AG04449 (cell line): ENCODE measurements at places on chromosomes 5 and 9.

DNA sequence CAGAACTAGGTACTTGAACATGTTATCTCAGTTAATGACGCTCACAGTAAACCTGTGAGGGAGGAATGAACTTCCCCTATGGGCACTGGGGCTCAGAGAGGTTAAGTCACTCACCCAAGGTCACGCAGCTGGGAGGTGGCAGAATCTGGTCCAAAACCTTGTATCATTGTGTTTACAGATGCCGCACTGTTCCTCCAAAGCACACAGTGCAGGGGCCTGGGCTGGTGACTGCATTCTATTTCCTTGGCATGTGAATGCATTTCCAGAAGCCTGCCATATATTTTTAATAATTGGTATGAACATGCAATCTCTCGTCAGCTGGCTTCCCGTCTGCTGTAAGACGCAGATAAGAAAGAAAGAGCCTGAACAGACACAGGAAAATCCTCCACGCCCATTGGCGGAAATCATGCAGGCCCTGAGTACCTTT lies 77.0 kb upstream of the TBC1D2 start:
- no peak for DNase-seq

DNA sequence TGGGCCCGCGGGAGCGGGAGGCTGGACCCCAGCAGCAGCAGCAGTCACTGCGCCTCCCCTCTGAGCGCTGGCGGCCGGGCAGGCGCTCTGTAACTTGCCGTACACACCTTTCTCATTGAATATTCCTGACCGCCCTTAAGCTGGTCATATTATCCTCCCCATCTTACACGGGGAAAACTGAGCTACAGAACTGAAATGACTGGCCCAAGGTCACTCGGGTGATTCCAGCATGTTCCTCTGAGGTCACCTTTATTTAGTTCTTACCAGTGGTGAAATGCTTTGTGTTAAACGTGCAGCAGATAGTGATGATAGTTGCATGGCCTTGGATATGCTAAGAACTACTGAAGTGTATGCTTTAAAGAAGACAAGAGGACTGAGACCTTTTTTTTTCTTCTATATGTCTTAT lies 607 bp downstream of the UQCRQ start:
- no peak for DNase-seq

GRCh38 chr9:136975644-136976043 lies 1.7 kb upstream of the PTGDS start:
- DNase-seq, result no peak

DNA sequence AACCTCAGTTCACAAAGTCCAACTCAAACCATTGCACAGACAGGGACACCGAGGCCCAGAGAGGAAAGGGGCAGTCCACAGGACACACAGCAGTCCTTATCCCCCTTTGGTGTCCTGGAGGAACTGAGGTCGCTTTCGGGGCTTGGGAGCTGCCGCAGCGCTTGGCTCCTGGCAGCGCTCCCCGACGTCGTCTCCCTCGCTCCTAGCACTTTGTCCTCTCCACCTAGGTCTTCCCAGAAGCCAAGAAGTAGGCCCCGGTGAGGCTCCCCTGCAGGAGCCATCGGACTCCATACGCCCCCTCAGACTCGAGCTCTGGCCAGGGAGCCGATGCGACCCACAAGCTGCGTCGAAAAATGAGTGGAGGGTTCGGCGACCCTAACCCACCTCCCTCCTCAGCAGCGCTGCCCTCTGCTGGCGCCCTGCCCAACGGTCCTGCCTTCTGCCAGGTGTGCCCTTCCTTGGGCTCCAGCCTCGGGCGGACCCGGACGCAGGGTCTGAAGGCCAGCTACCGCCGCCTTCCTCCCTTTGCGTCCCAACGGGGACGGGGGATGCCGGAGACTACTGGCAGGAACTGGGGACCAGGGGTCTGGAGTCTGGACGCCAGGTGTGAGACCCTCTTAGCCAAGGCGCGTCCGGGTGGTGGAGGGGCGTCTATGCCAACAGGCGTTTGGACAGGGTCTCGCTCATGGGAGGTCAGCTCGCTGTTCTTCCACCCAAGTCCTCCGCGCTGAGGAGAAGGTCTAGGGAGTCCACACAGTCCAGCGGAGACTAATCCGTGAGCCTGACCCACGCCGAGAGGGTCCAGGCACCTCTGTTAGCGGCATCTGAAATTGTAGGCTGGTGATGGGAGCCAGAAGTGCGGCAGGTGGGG lies 2.1 kb upstream of the PRDM12 start:
- DNase-seq, result no peak

- DNase-seq, result no peak
These were observed 4.5 kb upstream of the SEMA6A start for GRCh38 chr5:116579144-116579543.

DNA sequence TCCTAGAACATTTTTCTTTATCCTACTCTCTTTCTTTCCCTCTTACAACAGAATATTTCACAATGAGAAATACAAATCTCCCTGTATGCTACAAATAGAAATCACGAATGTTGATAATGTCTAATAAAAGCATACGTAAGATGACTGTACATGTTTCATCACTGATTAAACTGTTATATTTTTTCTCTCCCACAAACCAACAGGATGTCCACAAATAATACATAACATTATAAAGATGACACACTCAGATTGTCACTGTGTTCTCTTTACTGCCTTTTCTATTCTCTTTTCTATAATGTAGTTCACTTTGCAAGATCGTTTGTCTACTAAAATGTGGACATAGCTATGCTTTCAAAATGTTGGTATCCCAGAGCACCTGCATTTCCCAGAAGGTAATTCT lies 90.7 kb upstream of the PARP8 start:
- DNase-seq, result no peak

- no peak for DNase-seq
These were observed 33.1 kb upstream of the HTR4 start for GRCh38 chr5:148687427-148687826.

GRCh38 chr5:27523629-27524028 lies 485.2 kb upstream of the CDH9 start:
- no peak for DNase-seq

DNA sequence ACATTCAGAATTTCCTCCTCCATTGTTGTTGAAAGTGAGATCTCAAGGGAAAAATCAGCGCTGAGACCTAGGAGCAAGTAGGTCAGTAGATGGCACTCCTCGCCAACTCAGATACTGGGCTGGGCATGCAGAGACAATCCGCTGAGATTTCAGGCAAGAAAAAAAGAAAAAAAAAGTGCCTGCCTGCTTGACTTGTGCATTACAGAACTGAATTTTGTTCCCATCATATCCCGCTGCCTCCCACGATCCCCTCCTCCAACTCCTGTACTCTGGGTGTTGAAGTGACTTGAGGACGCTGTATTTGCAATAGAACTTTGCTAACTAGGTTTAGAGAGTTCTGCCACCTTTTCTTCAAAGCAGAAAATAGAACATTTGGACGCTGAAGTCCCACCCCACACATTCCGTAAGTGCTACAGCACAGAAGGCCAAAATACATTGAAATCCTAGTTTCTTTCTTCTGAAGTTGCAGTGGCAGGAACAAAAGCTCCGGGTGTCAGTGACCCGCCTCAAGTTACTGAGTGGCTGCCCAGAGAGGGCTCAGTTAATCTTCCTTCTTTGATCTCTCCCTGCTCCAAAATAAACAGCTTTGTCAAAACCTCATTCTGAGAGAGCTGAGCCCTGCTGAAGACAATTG lies 265.8 kb downstream of the MLLT3 start:
- DNase-seq, result peak; percentile 53

DNA sequence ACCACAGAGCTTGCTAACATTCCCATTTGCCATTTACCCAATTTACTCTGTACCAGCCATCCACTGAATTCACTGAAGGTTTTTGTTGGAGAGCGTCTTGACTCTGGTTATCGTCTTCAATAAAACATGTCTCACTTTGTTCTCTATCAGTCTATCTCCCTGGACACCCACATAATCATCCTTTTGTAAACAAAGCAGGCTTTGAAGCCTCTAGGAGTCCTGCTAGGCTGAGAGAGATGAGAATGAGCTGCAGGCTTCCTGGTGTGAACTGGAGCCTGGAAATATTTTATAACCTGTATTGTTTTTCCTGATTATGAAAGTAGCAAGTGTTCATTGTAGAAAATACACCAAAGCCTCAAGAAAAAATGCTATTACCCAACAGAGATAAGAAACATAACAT lies 140.6 kb upstream of the ZNF366 start:
- no peak for DNase-seq

GRCh38 chr5:73119451-73120157 lies 771 bp upstream of the TMEM171 start:
- DNase-seq, result no peak

DNA sequence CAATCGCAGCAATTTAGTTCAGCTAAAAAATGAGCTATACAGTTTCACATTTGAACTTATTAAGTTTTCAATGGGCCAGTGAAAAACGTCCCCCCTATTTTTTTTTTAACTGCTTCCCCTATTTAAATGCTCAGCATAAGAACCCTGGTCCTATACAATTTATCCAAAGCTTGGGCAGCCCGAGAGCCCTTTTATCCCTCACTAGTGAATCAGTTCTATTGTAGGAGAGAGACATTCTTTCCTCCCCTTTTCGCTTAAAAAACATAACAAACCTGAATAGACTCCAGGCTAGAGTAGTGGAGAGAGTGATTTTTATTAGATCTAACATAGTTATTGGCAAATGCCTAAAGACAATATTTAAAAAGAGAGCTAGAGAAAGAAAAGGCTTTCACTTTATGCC lies 1.4 kb downstream of the LIX1 start:
- no peak for DNase-seq

- DNase-seq, result no peak
These were observed 21.2 kb downstream of the GSN start for GRCh38 chr9:121289026-121289771.

DNA sequence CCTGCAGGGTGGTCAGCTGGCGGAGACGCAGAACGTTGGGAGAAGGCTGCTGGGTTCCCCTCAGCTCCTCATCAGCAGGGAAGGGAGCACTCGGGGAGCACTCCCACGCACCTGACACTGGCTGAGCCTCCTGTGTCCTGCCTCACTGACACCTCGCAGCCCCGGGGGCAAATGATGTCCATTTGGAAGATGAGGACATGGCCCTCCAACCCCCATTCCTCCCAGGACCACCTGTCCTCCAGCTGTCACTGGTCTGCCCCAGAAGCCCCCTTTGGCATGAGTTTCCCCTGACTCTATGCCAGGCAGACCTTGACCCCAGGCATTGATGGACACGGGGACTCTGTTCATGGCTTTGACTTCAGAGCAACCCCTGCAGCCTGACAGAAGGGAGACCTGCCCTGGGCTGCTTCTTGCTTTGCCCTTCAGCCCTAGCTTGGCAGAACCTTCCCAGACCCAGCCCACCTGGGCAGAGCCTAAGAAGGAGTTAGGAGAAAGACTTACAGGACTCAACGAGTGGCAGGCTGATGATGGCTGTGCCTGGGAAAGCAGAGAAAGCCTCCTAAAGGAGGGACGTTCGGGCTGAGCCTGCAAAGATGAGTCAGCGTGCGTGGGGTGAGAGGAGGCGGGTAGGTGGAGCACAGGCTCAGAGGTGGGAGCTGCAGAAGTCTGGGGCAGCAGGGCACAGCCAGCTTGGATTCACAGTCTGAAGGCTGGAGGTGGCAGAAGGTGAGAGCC lies 90.6 kb downstream of the LMX1B start:
- DNase-seq, result no peak

DNA sequence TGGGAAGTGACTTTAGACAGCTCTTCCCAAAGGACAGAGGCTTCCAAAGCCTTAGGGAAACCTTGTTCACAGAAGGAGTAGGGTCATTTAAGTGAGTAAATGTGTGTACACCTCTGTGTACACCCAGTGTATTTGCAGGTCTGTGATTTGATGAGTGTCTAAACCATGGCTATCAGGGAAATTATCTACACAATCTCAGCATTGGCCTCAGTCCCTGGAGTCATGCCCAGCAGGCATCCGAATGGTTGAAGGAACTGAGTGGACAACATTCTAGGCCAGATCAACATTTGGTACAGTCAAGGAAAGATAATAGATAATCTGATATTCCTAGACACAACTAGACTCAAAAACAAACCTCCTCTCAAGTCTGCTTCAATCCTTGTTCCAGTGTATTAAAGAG lies 258.4 kb upstream of the DAPK1 start:
- no peak for DNase-seq

- DNase-seq, result no peak
These were observed 2265.3 kb upstream of the C9orf72 start for GRCh38 chr9:29838491-29839020.

GRCh38 chr9:131593936-131594665 lies 48.8 kb downstream of the PRRT1B start:
- DNase-seq, result no peak

DNA sequence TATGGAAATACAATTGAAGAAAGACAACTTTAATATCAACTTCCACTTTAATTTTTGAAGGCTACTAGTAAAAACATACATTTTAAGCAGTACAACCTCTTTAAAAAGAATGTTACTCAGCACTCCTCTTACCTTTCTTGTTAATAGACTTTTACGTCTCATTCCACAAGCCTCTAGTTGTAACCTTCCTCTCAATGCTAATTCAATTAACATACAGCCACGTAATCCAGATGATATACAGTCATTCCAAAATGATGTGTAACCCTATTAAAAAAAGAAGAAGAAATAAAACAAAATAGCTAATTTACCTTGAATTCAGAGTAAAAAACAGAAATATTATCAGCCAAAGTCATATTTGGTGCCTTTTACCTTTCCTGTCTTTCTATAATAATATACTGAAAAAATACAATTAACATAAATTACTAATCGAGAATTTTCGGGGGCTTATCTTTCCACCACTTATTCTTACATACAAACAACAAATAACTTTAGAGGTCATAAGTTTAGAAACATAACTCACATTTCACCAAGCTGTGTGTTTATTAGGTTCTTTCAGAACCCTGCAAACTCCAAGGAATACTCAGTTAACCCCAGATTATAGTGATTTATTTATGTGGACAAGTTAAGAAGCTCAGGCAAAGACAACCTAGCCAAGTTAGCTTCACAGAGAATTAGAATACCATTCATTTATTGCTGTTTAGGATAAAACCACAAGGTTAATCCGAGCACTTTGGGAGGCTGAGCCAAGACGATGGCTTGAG lies 30.3 kb downstream of the GOLPH3 start:
- no peak for DNase-seq

GRCh38 chr5:173745123-173745522 lies 128.7 kb upstream of the BOD1 start:
- no peak for DNase-seq

DNA sequence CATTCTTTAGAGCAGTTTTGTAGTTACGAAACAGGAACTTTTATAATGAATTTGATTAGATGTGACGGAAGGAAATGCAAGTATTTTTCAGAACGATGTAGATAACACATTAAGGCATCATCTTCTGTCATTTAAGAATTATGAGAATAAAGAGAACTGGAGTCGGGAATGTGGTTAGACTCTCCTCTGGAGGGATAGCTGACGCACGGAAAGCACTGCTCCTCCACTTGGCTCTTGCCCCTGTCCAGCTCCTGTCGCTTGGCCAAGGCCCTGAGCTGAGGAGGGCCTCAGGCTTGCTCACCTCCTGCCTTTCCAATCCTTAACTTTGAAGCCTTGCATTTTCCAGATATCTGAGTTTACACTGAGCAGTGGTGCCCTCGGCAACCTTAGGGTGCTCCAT lies 60.5 kb downstream of the MAP1B start:
- no peak for DNase-seq

- DNase-seq, result no peak
These were observed 97.4 kb downstream of the DAP start for GRCh38 chr5:10663489-10664179.
